T-cell (primary cell): ENCODE measurements at places on chromosomes 4 and X. TPM values are rescaled to one million over a fixed set of nuclear protein-coding genes. Genes with fewer than 3 reads are reported as not detected.

NXF2 gene
- not detected for total RNA-seq

DNA sequence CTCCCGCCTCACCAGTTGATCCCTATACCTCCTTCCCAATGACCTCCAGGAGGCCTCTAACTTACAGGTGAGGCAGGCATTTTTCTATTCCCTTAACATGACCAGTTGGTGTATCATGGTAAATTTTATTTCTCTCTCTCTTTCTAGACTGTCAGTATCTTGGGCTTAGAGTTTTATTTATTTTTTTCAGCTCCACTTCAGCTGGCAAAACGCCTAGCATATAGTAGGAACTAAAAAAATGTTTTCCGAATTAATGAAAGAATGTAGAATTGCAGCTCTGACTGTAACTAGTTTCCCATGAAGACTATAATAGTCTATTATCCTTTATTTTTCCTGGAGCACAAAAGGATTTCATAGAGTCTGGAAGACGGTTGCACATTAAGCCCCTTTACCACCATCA is 84.8 kb downstream of the PDE5A start:
- H3K27me3 ChIP-seq, result no peaks in the 10 kb centered on the region
- no peak for DNase-seq
- no peaks in the 10 kb centered on the region for H3K4me1 ChIP-seq
- no peaks in the 10 kb centered on the region for H3K36me3 ChIP-seq

PRRG3 gene
- not detected for total RNA-seq

DNA sequence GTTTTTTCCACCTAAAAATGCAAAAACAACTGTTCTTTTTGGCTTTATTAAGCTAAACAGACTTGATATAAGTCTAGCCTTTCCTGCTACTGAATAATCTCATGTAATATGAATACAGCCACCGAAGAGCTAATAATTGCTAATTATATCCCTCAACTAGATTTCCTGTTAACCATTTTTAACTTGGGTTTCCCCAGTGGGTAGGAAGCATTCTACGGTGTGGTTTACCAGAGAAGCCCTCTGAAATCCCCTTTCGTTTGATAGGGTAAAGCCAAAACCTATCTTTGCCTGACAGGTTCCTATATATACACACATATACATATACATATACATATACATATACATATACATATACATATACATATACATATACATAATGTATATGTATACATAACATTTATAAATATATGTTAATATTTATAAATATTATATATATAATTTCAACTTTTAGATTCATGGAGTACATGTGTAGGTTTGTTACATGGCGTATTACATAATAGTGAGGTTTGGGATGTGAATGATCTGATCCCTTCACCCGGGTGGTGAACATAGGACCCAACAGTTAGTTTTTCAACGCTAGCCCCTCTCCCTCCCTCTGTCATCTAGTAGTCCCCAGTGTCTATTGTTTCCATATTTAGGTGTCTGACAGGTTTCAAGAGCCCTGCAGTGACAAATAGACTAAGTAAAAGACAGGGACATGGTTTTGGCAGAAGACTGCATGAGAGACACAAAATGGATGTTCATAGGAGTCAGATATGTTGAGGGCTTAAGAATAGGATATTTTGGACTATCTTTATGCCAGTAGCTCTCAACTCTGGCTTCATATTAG is 62.4 kb downstream of the ATXN3L start:
- no peak for DNase-seq
- no peaks in the 10 kb centered on the region for H3K4me1 ChIP-seq
